Stimulated activated CD8-positive, alpha-beta memory T cell treated with anti-CD3 and anti-CD28 coated beads, Interleukin-7, amount 100 ng/mL, for 24 hours (primary cell): ENCODE measurements at places on chromosomes 7 and 10.

DNA sequence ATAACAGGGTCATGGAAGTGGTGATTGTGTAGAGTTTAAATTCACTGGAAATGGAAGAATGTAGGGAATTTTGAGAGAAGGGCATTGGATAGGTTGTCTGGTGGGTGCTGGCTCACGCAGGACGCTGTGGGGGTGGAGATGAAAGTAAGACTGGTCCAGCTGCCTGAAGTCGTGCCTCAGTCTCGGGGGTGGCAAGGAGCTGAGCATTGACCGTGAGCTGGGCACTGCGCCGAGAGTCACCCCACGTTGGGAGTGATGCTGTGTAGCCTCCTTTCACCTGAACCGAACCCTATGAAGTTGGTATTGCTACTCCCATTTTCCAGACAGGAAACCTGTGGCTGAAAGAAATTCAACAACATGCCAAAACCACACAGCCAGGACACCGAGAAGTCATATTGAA, 99.2 kb downstream of the ACTR3B start:
- DNase-seq = no peak

GRCh38 chr10:104498347-104499081, 142.6 kb upstream of the SORCS3 start:
- no peak for DNase-seq

GRCh38 chr7:8353991-8354390, 79.4 kb upstream of the NXPH1 start:
- DNase-seq = no peak

- no peak for DNase-seq
These were observed 387.1 kb downstream of the IPMK start for GRCh38 chr10:57880446-57881227.

GRCh38 chr7:157863906-157864810, 527.4 kb downstream of the DNAJB6 start:
- no peak for DNase-seq

GRCh38 chr7:158366346-158366745, 221.3 kb downstream of the PTPRN2 start:
- DNase-seq = no peak

DNA sequence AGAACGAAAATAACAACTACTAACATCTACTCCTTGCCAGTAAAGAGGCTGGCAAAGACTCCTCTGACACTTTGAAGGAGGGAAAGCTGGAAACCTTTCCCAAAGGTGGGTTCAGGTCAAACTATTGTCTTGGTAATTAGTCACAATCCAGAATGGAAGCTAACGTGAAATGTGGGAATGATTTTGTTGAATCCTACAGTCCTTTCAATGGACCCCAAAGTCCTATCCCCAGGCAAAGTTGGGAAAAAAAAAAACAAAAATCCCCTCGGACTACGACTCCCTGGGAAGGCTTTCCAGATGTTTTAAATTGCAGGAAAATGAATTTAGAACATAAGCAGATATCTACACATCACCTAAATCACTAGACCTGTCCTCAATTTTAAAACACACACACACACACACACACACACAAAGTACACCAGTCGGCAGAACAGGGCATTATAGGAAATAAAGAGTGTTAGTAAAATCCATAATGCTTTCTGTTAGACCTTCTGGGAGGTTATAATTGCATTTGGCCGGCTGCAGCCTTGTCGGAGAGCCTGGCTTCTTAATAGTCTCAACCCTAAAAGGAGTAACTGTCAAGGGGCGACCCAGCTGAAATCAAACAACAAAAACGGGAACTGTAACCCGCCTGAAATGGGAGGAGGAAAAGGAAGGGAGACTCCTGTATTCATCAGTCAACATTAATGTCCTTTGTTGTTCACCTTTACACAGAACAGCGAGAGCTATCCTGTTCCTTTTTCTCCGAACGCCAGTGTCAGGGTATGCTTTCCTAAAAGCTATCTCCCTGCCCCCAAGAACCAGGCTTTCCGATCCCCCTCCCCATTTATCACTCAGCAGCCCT, 1.5 kb downstream of the DOCK4 start:
- no peak for DNase-seq

GRCh38 chr7:86485827-86486226, 157.9 kb upstream of the GRM3 start:
- no peak for DNase-seq

GRCh38 chr7:41916450-41916927, 213.6 kb upstream of the INHBA start:
- DNase-seq = no peak

- DNase-seq = no peak
These were observed 72.4 kb downstream of the ABCC2 start for GRCh38 chr10:99854860-99855259.

- no peak for DNase-seq
These were observed 157.3 kb downstream of the CACNA2D1 start for GRCh38 chr7:82286096-82286797.

DNA sequence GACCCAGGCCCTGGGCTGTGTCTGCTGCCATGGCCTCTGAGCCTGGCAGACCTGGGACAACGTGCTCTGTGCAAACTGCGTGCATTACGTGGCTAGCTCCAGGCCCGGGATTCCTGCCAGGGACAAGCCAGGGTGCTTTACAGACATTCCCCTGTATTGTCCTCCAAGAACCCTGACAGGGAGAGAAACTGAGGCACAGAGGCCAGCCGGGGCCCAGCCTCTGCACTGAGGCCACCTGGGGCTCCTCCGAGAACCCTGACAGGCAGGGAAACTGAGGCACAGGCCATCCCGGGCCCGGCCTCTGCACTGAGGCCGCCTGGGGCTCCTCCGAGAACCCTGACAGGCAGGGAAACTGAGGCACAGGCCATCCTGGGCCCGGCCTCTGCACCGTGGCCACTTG, 64.9 kb downstream of the CFAP46 start:
- no peak for DNase-seq

DNA sequence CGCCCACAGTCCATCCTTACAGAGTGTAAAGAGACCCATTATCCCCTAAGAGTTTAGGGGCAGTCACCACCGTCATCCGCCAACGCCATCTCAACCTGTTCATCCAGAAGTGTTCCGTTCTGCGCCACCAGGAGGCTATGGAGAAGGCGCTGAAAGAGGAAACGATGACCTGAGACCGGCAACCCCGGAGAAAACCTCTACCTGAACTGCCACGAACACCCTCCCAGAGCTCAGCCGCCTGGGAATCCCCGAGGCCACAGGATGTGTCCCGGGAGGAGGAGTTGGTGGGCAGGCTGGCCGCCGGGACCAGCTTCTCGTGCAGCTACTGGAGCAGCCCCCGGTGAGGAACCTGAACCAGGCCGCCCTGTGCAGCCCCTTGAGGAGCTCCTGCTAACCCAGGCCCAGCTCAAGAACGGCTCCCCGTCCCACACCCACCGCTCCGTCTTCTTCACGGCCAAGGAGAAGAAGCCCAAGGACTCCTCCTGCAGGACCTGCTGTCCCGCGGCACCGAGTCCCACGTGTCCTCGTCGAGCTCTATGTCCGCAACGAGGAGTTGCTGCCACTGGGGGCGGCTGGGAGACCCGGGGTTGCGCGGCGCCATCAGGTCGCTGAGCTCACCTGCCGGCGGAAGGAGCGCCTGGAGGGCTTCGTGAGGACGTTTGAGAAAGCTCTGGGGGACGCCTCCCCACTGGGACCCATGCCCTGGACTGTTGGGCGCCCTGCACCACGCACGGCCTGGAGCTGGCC, 21.1 kb upstream of the LANCL2 start:
- no peak for DNase-seq

DNA sequence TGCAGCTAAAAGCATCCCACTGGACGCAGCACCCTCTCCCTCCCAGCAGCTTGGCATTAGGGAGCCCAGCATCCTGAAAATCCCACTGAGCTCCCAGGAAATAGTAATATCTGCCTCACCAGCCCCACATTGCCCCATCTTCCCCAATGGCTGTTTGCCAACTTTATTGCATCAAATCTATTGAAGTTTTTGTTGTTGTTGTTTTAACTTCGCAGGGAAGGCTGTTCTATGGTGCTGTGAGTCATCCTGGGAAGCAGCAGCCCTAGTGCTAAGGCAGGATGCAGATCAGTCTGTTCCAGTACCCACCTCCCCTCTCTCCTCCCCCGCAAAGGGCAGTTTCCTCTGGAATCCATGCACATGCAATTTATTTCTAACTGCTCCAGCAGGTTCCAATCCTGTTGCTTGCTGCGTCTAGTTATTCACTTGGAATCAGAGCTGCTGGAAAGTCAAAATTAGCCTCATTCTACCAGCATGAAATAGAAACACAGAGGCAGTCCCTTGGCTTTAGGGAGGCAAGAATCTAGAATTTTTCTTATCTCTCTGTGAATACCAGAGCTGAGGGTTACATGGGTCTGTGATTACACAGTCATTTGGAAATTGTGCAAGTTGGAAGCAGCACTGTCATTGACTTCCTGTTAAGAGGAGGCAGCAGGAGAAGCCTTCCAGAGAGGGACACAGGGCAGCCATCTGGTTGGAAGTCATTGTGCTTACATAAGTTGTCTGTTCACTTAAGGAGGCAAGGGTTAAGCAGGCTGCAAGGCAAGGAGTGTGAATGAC, 115.9 kb upstream of the CACUL1 start:
- DNase-seq = no peak

DNA sequence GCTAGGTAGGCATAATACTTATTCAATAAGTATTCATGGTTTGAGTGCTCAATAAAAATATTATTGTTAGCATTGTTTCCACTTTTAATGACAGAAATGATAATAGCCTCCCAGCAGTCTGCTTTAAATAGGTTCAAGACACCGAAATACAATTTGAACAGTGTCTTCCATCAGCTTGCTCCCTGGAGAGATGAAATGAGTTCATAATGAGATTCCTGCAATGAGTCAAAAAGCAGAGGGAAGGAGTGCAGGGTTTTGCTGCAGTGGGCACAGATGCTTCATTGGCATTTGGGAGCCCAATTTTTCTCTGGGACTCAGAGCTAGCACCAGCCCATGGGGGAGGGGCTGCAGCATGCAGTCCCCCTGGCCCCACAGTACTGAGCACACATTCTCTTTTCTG, 32.6 kb upstream of the CHCHD3 start:
- no peak for DNase-seq

GRCh38 chr7:54546081-54546985, 4.2 kb downstream of the VSTM2A start:
- no peak for DNase-seq

GRCh38 chr10:31187607-31188210, 131.3 kb upstream of the ZEB1 start:
- no peak for DNase-seq

DNA sequence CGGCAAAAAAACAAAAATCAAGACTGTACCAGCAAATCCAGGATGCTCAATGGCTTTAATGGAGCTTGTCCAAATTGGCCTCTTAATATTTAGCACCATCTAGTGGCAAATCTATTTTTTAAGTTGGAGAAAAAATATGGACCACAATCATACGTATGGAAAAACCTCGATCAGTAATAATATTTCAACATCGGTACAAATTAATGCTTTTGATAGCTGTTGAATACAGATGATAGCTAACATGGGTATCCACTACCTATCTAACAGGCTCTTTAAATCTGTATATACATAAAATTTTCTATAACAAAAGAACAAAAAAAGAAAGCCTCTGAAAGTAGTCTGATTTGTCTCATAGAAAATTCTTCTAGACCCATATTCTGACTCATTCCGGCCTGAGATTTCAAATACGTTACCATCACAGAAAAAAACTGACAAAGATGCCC, 29.2 kb downstream of the COA1 start:
- no peak for DNase-seq

DNA sequence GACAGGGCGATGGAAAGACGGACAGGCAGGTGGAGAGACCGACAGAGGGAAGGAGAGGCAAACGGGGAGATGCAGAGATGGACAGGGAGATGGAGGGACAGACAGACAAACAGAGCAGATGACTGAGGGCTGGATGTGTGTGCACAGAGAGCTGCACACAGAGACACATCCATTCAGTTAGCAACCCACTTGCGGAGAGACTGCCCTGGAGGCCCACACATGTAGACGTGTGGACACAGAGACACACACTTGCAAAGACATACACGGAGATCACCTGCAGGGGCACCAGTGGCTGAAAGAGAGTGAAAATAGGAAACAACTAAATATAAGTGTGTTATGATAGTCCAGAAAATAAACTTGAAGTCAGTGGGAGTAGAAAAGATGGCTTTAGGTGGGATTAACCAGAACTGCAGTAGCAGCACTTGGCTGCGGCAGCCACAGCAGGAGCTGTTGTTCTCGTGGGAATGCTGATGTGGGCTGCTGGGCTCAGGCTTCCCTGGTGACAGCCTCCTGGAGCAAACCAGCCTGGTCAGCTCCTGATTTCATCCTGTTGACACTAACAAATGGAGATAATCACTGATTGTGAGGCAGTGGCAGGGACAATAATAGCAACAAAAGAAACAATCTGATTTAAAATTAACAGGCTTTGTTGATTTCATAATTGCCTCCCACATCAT, 134.1 kb downstream of the CCNY start:
- DNase-seq = no peak

- no peak for DNase-seq
These were observed 19.1 kb upstream of the AKR1B1 start for GRCh38 chr7:134477954-134478353.

- DNase-seq = no peak
These were observed 19.0 kb upstream of the CAPZA2 start for GRCh38 chr7:116843378-116843777.

- no peak for DNase-seq
These were observed 87.6 kb downstream of the AKAP9 start for GRCh38 chr7:92028226-92028625.

DNA sequence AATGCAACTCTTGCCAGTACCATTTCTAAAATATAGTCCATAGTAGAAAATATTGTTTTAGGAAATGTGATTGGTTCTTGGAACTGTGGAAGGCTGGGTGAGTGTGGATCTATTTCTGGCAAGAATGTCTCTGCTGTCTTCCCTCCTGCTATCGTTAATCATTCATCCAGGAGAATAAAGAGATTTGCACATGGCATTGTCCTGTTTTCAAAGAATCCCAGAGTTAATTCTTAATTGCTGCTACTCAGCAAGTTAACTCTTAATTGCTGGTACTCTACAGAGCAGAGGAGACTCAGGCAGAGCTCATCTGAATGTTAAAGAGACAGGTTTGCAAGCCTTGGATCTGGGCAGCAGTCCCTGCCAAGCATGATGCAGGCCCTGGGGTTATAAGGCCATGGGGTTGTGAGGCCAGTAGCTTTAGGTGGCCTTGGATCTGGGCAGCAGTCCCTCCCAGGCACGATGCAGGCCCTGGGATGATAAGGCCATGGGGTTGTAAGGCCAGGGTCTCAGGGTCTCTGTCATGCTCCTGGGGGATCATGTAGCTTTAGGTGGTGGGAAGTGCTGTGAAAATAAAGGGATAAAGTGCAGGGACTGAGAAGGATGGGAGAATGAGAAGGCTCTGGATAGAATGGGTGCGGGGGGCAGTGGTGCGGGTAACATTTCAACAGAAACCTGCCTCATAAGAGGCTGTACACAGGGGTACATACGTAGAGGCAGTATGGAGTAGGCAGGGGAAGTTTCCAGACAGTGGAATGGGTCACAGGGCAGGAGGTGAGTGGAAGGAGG, 162.3 kb downstream of the SVIL start:
- DNase-seq = no peak

DNA sequence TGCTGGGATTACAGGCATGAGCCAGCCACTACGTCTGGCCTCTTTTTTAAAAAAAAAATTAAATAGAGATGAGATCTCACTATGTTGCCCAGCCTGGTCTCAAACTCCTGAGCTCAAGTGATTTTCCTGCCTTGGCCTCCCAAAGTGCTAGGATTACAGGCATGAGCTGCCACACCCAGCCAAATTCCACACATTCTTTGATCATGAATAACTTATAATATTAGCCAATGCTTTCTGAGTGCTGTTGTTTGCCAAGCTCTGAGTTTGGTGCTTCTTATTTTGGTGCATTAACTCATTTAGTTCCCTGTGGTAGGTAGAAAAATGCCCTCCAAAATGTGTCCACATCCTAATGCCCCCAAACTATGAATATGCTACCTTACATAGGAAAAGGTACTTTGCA, 47.2 kb upstream of the MKI67 start:
- no peak for DNase-seq

GRCh38 chr10:127952575-127952869, 45.6 kb downstream of the PTPRE start:
- no peak for DNase-seq
